ENCODE measurements at places on chromosomes 6 and 20.

DNA sequence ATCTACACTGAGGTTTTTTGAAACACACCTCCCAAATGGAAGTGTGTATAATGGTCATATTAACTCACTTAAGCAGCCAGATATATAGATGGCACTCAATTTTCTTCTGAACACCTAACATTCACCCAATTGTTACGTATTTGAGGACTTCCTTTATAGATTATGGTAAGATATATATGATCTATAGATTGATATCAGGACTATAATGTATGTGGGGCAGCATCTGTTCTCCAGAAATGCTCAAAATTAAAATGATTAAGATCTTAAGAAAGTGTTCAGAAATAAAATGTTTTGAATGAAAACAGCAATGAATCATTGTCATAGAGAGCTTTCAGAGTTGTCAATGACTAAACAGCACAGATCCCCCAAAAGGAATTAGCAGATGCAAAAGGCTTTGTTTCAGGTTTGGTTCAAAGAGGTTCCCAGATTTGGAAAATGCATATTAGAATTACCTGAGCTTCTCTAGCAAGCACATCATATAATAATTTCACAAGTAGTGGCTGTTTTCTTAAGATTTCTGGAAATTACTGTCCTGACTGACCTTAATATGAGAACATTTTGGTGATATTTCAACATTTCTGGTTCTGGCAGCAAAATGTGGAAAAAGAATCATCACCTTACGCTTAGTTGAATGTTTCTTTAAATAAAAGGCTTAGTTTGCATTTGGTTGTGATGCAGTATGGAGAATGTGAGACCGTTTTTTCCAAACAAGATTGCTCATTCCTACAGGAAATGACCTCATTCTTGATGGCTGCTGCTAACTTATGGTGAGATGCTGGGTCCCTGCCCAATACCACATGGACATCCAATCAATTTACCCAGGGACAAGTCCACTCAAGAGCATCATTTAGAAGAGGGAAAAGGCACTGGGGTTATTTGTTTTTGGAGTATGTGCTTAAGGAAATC, 31.5 kb downstream of the TRAF3IP2 start:
- DNase-seq, result no peak

DNA sequence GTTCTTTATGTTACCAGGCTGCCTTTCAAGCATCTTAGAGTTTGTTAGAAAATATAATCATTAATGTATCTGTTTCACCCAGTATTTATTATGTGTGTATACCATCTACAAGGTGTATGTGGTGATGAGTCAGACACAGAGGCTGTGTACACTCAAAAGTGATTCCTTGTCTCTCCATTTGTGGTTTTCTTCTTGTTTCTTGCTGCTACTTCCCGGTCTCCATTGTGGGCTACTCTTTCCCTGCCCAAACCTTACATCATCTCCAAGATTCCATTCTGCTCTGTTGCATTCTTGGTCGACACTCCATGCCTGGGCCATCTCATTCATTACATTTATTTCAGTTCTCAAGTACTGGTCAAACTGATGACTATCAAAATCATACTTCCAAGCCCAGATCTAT, 182.2 kb upstream of the STXBP5 start:
- DNase-seq, result no peak

- DNase-seq, result no peak
Observed at GRCh38 chr6:138523347-138524210, 24.3 kb upstream of the NHSL1 start.

DNA sequence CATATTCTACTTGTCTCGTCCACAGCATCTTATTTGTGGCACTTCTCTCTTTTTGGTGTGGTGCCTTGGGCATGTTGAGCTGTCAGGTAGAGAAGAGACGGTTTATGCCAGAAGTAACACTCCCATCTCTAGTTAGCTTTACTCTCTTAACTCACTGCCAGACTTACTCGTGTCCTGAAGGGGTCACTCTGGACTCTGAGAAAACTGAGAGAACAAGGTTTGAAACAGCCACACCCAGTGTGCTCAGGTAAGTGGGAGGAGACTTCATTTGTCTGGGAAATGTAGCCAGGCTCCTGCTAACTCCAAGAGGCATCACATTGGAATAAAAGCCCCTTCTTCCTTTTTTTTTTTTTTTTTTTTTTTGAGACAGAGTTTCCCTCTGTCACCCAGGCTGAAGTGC, 360.8 kb downstream of the QKI start:
- no peak for DNase-seq

DNA sequence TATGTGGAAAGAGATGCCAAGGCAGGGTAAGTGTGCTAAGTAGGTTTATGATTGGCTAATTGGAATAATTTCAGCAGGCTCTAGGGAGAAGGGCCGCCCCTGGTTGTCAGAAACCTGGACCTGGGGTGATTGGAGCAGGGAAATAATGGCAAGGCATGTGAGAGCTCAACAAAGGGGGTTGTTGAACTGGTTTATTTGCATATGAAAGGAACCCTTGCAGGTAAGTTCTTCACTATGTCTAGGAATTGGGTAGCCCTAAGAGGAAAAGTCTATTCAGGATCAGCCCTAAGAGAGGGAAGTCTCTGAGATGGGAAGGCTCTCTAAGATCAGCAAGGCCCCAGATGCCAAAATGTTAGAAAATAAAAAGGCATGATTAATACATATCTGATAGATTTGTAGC, 175.4 kb upstream of the PRND start:
- DNase-seq, result no peak

DNA sequence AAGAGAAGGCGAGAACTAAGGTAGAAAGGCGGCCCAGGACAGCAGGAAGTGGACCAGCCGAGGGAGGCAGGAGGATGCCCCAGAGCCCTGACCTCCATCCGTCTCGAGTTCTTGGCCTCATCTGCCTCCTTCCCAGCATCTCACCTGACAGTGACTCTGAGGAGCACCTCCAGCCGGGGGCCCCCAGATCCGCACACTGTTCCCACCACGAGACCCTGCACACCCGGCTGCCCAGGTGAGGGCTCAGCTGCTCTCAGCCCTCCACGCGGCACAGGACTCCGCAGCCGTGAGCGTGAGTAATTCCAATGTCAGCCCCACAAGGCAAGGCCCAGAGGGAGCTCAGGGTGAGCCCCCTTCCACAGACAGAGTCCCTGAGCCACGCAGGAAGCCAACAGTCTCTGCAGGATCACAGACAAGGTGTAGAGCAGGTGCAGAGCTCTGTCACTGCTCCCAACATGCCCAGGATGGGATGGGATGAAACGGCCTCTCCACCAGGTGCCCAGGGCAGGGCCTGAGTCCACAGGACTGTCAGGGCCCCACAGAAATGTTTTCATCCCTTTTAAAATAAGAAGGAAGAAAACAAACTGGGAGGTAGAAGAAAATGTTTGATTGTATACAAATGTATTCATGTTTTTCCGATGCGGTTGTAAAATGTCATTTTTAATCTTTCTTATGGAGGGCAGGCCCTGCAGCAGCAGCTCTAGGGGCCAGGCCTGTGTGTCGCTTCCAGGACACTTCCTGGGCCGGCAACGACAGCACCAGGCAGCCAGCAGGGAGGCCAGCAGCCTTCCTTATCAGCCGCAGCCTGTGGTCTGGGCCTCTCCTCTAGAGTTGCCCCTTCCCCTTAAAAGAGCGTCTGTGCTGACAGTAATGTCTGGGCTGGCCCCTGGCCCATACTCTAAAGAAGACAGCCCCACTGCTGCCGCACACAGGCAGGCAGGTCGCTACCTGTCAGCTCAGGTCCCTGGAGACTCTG, 66.9 kb downstream of the DLL1 start:
- no peak for DNase-seq

GRCh38 chr6:107576852-107577251, 86.9 kb downstream of the SOBP start:
- no peak for DNase-seq

GRCh38 chr6:159945801-159946392, 23.0 kb upstream of the IGF2R start:
- DNase-seq, result no peak

DNA sequence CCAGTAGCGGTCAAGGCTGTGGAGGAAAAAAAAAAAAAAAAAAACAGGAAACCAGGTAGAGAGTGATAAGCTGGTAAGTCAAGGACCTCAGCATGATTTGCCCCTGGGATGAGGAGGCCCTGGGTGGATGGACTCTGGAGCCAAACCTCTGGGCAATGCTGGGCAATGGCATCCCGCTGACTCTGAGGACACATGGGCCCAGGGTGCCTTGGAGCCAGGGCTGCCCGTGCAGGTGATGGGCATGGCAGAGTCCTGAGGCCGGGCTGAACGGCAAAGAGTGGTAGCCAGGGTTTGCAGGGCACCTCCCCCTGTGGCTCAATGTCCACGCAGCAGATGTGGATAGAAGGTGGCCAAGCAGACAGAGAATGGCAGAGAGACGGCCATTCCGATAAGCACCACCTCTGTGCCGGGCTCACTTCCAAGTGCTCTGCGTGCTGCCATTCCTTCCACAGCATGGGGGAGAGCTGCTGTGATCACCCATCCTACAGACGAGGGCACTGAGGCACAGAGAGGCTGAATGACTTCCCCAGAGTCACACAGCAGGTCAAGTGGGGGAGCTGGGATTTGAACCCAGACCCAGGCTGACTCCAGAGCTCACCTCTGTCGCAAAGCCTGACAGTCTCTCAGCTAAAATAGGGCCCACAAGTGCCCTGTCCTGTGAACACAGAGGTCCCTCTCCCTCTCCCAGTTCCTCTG, 353.9 kb downstream of the CDH4 start:
- no peak for DNase-seq

DNA sequence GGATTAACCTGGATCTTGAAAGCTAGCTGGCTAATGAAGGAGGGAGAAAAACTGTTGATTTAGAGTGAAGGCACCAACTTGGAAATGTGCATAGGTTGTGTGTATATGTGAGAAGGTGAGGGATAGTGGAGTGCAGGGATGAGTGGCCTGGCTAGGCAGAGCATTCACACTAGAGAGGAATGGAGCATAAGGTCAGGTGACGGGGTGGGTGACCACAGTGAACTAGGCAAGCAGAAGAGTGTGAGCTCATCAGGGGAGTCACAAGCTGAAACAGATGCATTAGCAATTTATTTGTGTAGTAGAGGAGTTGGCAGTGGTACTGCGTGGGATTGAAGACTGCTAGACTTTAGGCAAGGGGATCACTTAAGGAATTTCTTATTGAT, 10.5 kb downstream of the ANKRD66 start:
- no peak for DNase-seq

GRCh38 chr6:150456466-150456865, 87.7 kb downstream of the IYD start:
- DNase-seq, result no peak
